ENCODE measurements at places on chromosomes 2 and 18.

GRCh38 chr2:127619877-127620705 lies 25.9 kb upstream of the GPR17 start:
- no peak for DNase-seq

GRCh38 chr18:3345885-3346284 lies 84.0 kb downstream of the MYL12B start:
- DNase-seq, result no peak

DNA sequence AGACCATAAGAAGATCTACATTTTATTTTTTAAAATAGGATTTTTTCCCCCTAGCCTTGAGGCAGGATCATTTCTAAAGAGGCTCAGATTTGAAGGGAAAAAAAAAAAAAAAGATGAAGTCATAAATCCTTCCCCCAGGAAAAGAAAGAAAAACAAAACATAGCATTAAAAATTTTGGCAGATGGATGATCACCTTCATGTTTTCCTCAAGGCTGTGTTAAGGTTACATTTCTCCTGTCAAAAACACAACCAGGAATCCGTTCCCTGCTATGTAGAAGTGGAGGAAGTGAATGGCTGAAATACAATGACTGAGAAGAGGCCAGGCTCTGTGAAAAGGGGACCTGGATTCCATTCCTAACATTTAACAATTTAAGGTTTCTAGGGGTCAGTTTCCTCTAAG lies 56.2 kb downstream of the EPHA4 start:
- no peak for DNase-seq

DNA sequence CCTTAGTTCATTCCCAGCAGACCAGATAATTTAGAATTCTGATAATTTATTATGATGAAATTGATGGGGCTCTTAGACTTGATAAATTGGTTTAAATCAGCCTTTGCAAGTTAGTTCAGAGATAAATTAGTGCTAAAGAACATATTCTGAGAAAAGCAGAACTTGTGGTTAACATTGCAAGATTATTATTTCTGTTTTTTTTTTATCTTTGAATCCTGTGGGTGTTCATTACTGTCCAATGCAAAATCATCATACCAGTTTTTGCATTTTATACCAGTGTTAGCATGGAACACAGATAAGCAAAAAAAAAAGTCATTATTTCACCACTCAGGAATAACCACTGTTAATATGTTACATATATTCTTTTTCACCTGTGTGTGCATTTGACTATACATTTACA lies 9.1 kb downstream of the SEPTIN2 start:
- no peak for DNase-seq

DNA sequence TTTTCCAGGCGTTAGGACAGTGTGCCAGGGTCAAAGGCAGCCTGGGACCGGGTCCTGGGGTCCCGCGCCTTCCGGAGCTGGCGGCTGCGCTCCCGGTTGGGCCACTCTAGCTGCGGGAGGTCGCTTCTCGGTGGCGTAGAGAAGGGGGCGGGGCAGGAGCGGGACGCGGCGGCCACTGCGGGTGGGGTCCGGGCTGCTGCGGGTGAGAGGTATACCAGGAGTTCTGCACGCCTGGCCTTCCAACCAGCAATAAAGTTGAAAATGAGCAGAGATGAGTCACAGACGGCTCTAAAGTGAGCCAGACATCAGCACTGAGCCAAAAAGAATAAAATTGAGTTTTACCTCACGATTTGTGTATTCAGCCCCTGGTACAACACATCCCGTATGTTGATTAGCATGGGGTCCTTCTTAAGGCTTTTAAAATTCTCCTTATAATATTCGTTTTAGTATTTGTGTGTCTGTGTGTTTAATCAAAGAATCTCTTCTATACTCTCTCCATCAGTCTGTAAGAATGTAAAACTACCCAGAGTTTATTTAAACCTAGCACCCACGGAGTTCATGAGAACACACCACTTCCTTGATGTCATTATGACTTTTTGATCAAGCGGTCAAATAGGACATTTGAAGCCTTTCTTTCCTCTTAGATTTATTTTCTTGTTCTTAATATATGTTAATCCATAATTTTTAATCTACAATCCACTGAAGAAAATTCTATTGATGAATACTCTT lies at the start of gene C1GALT1C1L:
Gene C1GALT1C1L (minus strand): TSS at position 108 of the 729 bp plus-strand sequence. CDS start 107 bp downstream, at position 1.
- peak; percentile 48 for DNase-seq

GRCh38 chr2:134609924-134610513 lies 108.8 kb downstream of the TMEM163 start:
- DNase-seq, result no peak

DNA sequence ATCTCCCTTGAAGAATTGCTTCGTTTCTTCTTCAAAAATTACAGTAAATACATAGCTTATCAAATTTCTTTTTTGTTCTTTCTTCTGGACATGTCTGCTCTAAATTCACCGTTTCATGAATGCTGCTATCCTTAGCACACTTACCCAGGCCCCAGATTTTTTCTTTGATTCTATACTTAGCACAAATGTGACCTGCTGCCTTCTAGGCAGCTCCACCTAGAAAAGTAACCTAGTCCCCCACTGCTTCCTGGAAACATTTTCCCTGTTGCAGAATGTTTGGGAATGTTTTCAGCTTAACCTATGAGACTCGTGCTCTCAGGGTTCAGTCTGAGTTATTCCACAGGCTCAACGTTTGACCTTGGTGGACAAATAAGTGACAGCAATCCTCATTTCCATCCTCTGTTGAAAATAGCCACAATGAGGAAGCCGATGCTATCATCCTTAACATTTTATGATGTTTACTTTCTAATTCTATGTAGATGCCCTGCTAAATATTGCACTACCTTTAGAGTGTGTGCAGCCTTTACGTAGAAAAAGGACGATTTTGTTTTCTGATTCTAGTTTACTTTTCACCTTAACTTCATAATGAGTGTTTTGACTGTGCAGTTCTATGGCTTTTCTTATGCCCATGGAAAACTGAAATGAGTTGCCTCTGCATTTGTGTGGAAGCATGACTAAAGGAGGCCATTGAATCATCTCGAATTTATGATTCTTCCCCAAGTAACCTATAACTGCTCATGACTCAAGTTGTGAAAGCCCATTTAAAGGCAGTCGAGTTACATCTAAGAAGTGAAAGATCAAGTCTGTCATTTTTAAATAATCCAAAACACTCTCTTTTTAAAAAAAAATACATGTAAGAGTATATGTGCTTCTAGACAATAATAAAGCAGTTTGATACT lies 47.7 kb downstream of the TMEM182 start:
- DNase-seq, result no peak

- no peak for DNase-seq
Measured at GRCh38 chr2:238430781-238431180, 4.1 kb downstream of the ASB1 start.

DNA sequence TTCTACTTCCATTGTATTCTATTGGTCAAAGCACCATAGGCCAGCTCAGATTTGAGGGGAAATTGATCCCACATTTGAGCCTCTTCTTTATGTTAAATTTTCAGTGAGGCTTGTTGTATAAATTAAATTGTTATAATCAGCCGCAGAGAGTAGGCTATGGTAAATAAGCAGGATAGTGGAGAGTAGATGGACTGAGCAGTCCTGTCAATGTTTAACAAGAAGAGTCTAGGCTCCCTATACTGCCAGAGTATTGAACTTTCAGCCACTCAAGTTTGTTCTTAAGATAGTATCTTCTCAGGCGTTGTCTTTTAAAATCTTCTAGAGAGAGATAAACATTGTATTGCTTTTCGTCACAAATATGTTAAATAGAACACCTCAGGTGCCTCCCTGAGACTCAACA lies 100.9 kb downstream of the PRKRA start:
- DNase-seq, result no peak

DNA sequence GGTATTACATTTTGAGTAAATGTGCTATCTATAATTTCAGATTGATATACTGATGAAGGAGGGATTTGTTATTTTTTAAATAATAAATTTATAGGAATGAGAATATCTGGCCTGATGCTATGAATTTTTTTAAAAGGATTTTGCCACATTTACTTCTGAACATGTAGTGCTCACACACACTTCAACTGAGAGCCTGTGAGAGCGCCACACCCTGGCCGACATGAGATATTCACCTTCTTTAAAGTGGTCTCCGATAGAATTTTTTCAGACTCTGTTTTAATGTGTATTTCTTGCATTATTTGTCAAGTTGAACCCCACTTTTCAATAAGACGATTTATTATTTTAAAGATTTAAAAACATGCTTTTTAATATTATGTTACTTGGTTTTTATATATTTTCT lies 813.3 kb downstream of the DCC start:
- peak; percentile 0 for DNase-seq

- no peak for DNase-seq
Measured at GRCh38 chr2:174124181-174124580, 124.2 kb downstream of the OLA1 start.

DNA sequence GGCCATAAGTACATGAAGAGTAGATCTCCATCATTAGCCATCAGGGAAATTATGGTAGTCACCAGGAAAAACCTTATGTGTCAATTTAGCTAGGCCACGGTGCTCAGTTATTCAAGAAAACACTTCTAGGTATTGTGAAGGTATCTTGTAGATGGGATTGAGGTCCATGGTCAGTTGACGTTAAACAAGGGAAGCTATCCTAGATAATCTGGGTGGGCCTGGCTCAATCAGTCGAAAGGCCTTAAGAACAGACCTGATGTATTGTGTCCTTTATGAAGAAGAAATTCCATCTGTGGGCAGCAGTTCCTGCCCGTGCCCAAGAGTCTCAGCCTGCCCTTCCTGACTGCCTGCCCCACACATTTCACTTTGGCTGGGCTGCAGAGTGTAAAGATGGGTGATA lies 16.7 kb upstream of the CNGA3 start:
- DNase-seq, result no peak

DNA sequence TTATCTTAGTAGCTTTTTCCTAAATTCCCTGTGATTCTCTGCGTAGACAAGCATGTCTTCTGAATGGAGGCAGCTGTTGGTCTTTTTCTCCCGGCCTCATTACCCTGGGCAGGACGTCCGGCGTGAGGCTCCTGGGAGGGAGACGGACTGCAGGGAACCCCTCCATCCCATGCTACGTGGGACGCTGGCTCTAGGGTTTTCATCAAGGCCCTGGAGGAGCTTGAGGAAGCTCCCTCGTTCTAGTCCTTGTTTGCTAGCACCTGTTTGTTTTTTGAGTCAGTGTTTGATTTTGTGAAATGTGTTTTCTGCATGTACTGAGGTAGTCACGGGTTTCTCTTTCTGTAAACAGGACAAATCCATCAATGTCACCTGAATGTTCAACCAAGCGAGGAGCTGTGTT lies 99.3 kb upstream of the TMEM18 start:
- DNase-seq, result no peak

- peak; percentile 9 for DNase-seq
Measured at GRCh38 chr2:156436497-156437085, 412 bp downstream of the GPD2 start.

GRCh38 chr18:44358402-44358801 lies 322.3 kb upstream of the SETBP1 start:
- DNase-seq, result no peak

DNA sequence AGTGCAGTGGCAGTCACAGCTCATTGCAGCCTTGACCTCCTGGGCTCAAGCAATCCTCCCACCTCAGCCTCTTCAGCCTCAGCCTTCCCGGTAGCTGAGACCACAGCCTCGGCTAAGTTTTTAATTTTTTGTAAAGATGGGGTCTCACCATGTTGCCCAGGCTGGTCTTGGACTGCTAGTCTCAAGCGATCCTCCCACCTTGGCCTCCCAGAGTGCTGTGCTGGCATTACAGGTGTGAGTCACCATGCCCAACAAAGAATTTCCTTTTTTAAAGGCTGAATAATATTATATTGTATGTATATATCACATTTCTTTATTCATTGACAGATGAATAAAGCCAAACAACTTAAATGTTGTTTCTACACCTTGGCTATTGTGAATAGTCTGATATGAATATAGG lies 42.5 kb downstream of the MOB4 start:
- no peak for DNase-seq

- peak; percentile 7 for DNase-seq
Measured at GRCh38 chr2:222656526-222657446, 894 bp upstream of the FARSB start.

- DNase-seq, result peak; percentile 42
Measured at GRCh38 chr18:6593142-6593885, 136.2 kb upstream of the ARHGAP28 start.

GRCh38 chr2:25274868-25275574 lies 66.7 kb downstream of the DNMT3A start:
- DNase-seq, result peak; percentile 19

GRCh38 chr2:235730115-235730514 lies 236.3 kb downstream of the AGAP1 start:
- DNase-seq, result no peak

DNA sequence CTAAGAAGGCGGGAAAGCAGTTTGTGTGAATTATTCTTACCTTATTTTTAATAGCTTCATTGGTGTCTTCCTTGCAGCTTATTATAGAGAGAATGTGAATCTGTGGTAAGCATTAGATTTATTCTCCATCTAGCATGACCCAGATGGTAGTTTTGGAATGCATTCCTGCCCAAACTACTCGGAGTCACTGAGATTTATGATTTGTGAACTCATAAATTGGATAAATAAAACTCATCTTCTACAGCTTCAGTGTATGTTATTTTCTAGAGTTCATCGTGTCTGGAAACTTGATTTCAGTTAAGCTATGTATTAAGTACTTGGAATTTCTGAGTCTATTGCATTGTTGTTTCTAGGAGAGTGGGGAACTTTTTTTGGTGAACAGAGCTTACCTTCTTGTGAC lies 170.5 kb downstream of the FAM210A start:
- DNase-seq, result no peak

GRCh38 chr2:66813976-66814375 lies 379.1 kb downstream of the MEIS1 start:
- peak; percentile 17 for DNase-seq

DNA sequence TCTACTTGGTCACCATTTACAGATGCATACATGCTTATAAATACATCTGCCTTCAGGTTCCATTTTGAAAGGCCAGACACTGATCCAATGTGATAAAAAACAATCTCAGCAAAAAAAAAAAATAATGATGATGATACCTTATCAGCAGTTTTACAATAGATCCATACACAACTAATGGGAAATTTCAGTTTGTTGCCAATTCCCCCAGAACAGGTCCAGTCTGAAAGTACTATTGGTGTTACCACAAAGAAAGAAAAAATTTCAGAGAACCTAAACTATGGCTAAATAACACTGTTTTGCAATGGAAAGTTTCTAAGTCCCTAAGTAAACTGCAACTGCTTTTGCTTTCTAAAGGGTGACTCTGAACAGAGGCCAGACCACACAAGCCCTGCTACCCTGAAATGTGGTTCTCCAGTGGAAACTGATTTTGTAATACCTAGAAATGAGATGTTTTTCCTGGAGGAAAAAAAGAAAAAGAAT lies 54.1 kb downstream of the LPIN2 start:
- peak; percentile 26 for DNase-seq

GRCh38 chr2:153354377-153354776 lies 124.2 kb downstream of the RPRM start:
- DNase-seq, result no peak

GRCh38 chr18:70154591-70155194 lies 50.8 kb downstream of the RTTN start:
- DNase-seq, result peak; percentile 95

GRCh38 chr2:229835596-229836283 lies 86.1 kb downstream of the TRIP12 start:
- DNase-seq, result no peak

- peak; percentile 10 for DNase-seq
Measured at GRCh38 chr2:200089040-200089755, 133.8 kb downstream of the MAIP1 start.

GRCh38 chr2:72108121-72108520 lies 39.5 kb downstream of the CYP26B1 start:
- DNase-seq, result peak; percentile 85

- DNase-seq, result no peak
Measured at GRCh38 chr2:11508279-11508678, 25.6 kb upstream of the GREB1 start.

GRCh38 chr2:136306836-136307235 lies 188.9 kb upstream of the CXCR4 start:
- no peak for DNase-seq
